SHP77 (cell line): ENCODE measurements at places on chromosomes 3 and 15.

GRCh38 chr15:46709460-46710083, 1007.7 kb upstream of the SEMA6D start:
- no peak for DNase-seq

GRCh38 chr15:89003865-89004725, 84.2 kb upstream of the ABHD2 start:
- no peak for DNase-seq

DNA sequence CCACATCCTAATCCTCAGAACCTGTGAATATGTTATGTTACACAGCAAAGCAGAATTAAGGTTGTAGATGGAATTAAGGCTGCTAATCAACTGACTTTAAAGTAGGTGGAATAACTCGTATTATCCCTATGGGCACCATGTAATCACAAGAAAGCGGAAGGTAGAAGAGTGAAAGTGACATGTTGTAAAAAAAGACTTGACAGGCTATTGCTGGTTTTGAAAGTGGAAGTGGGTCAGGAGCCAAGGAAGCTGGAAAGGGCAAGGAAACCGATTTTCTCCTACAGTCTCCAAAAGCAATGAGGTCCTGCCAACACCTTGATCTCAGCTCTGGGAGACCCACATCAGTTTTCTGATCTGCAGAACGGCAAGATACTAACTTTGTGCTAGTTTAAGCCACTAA, 6.6 kb downstream of the TP63 start:
- DNase-seq: no peak

DNA sequence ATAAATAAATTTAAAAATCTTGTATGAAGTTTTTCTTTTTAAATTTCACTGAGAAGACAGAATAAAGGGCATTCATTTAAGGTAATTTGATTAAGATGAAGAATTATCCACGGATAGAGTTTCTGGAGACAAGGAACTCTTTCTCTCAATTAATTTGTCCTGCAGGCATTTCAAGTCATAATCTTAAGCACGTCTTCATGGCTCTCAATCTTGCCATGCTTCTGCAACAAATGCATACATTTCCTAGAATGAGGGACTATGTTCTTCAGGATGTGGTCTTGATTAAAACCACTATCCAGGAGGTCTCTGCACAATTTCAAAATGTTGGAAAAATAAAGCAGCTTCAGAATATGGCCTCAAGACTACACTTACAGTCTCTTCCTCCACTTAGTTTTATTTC, 67.6 kb upstream of the LSAMP start:
- no peak for DNase-seq

- DNase-seq: no peak
Observed at GRCh38 chr15:48916721-48917120, 38.8 kb downstream of the EID1 start.
